ENCODE measurements at places on chromosomes 1 and 21. TPM values are rescaled to one million over a fixed set of nuclear protein-coding genes. Genes with fewer than 3 reads are reported as not detected.

GRCh38 chr1:89633800-89634625 lies 1.1 kb downstream of the LRRC8C start:
- peak; percentile 25 for DNase-seq

DNA sequence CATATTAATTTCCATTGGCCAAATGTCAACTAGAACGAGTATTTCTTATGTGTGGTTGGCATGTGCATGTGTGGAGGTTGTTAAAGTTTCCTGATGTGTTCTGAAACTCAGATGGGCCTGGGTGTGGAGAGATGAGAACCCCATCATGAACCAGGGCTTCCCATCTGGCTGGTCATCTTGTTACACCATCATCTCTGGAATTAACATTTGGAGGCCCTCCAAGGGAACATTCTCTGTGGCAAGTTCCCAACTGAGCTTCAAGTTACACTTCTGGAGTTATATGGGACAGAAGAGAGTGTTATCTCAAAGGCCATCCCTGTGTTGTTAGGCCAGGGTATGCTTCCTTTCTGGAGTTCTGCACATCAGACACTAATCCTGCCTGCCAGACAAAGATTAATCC lies 183.6 kb downstream of the TTLL7 start:
- peak; percentile 14 for DNase-seq

DNA sequence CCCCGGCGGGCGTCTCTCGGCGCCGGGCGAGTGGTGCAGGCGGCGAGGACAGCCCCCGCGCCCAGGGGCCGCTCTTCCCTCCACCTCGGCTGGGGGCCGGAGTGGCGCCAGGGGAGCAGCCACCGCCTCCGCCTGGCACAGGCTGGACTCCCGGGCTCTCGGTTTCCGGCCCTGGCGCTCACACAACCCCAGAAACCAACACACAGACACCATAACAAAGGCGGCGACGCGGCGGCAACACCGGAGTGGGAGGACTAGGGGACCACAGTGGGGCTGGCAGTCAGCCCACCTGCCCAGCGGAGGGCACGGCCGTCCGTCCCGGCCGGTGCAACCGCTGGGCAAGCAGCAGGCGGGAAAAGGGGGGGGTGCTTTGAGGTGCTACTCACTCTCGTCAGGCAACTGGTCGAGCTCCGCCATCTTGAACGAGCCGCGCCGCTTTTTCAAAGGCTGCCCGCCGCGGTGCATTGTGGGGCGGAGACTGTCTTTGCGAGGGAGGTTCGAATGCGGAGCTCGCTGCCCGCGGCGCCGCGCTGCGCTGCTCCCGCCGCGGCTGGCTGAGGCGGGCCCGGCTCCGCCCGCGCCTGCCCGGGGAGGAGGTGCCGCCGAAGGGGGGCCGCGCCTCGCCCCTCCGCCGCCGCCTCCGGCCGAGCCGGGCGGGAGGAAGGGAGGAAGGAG lies at the start of gene LIN9:
Gene LIN9, minus strand, starts transcription at position 442 of the 675 bp plus-strand sequence. Its CDS starts 25 bp downstream, at position 417.
- DNase-seq, result peak; percentile 96

- DNase-seq, result no peak
Measured at GRCh38 chr1:155596864-155597263, 13.2 kb upstream of the MSTO1 start.

- DNase-seq, result peak; percentile 76
Measured at GRCh38 chr1:202343652-202344349, 2.1 kb upstream of the UBE2T start.

DNA sequence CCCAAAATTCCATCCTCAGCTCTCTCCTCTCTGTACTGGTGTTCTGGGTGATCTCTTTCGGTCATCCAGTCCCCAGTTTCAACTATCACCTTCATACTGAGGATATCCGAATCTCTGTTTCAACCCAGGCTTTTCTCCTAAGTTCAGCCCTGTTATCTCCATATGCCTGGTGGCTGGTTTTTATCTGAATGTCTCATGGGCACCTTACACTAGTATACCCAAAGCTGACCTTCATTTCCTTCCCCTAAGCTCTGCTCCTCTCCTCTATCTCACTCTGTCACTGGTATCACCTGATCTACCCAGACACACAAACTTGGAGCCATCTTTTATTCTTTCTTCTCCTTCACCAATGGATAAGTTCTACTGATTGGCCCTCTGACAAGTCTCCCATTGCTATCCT lies 53.0 kb downstream of the LRRC71 start:
- no peak for DNase-seq

DNA sequence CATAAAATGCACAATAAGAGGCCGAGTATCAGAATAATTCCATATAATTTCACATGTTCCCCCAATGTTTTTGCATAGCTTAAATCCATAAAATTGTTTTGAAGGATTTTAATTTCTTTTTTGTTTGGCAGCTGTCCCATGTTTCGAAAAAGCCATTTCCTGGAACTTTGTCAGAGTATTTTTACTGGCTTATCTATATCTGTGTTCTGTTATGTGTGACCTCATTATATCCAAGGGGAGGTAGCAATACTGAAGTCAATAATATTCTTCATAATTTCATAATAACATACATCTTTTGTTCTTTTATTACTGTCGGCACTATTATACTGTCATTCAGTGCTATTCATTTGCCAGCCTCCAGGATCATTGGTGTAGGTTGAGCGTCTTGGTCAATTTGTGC lies 9.4 kb upstream of the BACH1 start:
- DNase-seq, result no peak

DNA sequence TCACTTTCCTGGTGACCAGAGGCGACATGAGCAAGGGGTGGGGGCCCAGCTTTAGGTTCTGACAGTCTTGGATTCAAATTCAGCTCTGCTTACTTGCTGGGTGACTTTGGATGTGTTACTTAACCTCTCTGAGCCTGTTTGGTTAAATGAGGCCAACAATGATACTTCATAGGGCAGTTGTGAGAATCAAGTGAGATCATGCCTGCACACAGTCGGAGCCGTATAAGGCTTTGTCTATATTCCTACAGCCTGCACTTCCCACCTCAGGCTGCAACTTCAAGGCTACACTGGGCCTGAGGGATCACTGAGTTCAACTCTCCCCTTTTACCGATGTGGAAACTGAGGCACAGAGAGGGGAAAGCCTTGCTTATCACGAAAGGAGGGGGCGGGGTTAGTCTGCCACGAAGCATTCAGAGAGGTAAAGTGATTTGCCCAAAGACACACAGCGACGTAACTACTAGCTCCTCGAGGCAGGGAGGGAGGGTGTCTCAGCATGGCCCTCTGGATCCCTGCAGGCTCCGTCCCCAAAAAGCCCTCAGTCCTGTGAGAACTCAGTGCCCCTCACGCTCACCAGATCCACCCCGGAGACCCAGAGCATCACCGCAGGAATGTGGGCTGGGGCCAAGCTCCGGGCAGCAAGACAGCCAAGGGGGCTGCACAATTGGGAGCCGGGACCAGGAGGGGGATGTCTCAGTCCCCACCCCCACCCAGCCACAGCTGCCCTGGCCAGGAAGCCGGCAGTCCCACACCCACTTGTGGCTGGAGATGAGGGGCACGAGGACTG lies 25.0 kb downstream of the SDC3 start:
- no peak for DNase-seq

- DNase-seq, result peak; percentile 96
Measured at GRCh38 chr1:3453891-3454810, at the start of gene ARHGEF16. Gene ARHGEF16, plus strand, starts transcription at chr1:3454665. Its CDS starts 8,420 bp downstream, at chr1:3463085.

Gene FAM72A
- total RNA-seq, result 0.83 TPM

Gene C1orf56
- total RNA-seq, result 2.9 TPM

Gene LCE1D
- total RNA-seq, result not detected

Measured in hepatocyte (in vitro differentiated cells).